ENCODE measurements at places on chromosomes 2 and 18.

GRCh38 chr2:239973386-239973785 lies 51.8 kb downstream of the NDUFA10 start:
- DNase-seq, result no peak

- DNase-seq, result no peak
These were observed 8.2 kb upstream of the TMEM182 start for GRCh38 chr2:102753563-102754159.

GRCh38 chr18:47809420-47809819 lies 121.0 kb downstream of the SMAD2 start:
- no peak for DNase-seq

GRCh38 chr18:23266717-23267446 lies 131.6 kb downstream of the CABLES1 start:
- no peak for DNase-seq

DNA sequence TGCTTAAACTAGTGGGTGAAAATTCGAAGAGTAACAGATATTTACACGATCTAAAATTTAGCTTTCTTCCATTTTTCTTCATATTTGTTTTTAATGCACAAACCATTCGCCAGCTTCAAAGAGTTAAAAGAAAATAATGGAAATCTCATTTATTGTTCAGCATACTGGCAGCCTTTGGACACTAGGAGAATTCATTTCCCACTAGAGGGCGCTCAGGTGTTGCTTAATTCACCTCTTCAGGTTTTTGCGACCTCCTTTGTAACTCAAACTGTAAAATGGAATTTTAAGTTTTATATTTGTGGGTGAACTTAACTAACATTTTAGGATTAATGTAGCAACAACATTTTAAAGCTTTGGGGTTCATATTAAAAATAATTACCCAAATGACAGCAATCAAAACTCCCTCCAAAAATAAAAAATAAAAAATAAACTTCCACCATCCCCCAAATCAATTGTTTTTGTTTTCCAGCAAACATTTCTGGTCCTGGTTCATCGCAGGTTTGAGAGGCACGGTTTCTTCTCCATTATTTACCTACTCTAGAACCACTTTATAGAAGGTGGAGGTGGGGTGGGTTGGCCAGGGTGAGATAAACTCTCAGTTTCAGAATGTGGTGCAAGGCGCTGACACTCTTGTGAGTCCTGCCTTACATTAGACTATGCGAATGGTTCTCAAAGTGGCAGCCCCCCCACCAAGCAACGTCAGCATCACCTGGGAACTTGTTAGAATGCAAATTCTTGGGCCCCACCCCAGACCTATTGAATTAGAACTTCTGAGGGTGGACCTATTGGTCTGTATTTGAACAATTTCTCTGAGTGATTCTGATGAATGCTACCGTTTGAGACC lies 24.7 kb upstream of the PNPT1 start:
- peak; percentile 41 for DNase-seq

- DNase-seq, result peak; percentile 39
These were observed 80.7 kb upstream of the MEX3C start for GRCh38 chr18:51278045-51278649.

GRCh38 chr18:79639072-79639829 lies 40.4 kb upstream of the CTDP1 start:
- DNase-seq, result no peak

GRCh38 chr2:24515831-24516230 lies 24.8 kb downstream of the NCOA1 start:
- no peak for DNase-seq
